ENCODE measurements at places on chromosomes 4 and X.
A peak's percentile ranks its signal among the peaks of the same experiment; 100 is the strongest.

DNA sequence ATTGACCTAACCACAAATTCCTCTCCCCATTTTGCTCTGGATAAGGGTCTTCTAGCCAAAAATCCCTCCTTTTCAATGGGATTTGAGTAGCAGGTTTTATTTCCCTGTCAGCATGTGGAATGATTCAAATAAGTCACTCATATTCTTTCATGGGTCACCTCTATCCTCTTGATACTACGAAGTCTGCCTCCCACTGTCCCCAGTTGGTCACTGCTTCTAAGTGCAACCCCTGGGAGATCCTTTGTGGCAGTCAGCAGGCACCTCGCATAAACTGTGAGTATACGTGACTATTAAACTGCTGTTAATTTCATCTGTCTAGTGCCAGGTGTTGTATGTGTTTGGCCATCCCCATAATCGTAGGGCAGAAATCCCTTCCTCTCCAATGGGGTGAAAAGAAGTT lies 1667.9 kb upstream of the PCDH7 start:
- DNase-seq: no peak

GRCh38 chr4:165439981-165440380 lies 61.2 kb downstream of the CPE start:
- DNase-seq: no peak

DNA sequence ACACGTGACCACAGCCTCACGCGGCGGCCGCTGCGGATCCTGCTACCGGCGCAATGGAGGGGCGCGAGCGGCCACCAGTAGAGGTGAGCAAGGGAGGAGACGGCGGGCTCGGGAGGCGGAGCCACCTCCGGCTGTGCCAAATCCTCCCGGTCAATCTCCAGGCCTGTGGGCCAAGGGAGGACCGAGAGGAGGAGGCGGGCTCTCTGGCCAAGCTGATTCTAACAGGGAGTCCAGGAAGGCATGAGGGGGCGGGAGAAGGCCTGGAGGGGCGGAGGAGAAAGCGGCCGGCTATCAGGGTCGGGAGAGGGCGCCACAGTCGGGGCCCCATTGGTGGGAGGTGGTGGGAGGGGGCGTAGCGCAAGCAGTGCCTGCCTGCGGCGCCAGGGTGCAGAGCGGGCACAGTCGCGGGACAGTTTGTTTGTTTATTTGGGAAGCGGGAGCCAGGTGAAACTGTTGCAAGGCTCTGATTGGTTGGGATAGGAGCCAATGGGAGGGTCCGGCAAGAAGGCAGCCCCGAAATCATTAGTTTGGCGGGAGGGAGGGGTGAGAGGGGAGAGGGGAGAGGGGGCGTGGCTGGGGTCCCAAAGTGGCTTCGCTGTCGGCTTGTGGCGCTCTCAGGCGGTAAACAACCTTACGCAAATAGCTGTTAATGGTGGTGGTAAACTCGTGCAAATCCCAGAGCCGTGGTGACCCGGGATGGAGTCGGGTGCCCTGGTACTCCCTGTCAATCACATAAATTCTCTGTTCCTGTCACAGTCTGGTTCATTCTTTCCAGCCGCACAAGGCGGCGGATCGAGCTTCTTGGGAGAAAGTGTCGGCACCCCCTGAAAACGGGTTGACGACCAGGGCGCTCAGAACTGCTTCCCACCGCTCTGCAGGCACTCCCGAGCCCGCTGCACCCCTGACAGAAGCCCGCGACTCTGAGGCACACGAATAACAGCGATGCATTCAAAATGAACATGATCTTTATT lies at the start of gene IRS4:
Gene IRS4, minus strand, starts transcription at position 55 of the 971 bp plus-strand sequence.
- no peak for DNase-seq

DNA sequence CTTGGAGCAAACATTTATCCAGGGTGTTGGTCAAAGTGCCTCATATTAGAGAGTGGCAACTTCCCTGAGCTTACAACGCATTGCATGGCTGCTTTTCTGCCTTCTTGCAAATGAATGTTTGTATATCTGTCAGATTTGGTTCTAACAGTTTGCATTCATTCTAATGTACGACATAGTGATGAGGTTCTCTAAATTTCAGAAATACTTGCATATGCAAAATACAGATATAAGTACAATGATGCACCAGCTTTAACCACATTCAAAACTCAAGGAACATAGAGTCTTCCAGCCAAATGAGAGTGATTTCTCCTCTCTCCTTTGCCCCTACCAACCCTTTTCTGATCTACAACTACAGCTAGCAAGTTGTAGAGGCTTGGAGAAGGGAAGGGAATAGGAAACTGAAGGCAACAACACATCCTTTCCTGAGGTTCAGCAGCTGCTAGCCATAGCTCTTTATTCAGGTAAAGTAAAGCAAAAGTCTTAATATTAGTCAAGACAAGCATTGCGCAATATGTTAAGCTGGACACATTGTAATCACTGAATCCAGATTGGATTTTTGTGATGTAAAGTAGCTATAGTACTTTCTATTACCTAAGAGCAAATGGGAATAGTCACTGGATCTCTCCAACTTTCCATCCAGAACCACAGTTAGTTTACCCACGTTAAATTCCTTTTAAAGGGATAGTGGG lies 6.3 kb downstream of the TKTL2 start:
- DNase-seq: no peak

DNA sequence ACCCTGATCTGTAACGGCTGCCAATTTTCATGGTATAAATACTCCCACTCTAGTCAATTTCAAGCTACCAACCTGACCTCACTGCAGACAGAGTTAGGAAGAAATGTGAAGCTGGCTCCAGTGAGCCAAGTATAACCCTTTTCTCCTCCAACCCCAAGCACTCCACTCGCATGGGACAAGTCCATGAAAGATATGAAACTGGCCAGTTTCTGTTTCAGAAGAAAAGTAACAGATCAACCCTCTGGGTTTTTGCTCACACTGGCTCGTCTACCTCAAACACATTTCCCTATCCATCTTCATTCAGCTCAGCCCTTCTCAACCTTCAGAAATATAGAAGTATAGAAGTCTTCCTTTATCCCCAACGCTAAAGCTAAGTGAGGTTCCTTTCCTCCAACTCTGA lies 82.4 kb upstream of the NDP start:
- no peak for DNase-seq

- no peak for DNase-seq
Measured at GRCh38 chrX:85619962-85620361, 240.5 kb upstream of the POF1B start.

- DNase-seq: no peak
Measured at GRCh38 chrX:7635604-7636003, 207.4 kb upstream of the VCX start.

DNA sequence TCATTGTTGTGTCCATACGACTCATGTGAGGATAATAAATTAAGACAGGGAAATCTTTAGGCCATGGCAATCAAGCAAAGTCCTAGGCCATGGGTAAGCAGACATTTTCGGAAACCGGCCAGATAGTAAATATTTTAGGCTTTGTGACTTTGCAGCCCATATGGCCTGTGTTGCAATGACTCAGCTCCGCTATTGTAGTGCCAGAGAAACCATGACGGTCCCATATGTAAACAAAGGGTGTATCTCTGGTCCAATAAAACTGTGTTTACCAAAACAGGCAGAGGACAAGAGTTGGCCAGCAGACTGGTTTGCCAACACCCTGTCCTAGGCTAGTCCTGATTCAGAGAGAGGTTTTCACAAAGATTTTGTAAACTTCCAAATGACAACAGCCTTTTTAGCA lies 5.0 kb downstream of the FAM114A1 start:
- no peak for DNase-seq

DNA sequence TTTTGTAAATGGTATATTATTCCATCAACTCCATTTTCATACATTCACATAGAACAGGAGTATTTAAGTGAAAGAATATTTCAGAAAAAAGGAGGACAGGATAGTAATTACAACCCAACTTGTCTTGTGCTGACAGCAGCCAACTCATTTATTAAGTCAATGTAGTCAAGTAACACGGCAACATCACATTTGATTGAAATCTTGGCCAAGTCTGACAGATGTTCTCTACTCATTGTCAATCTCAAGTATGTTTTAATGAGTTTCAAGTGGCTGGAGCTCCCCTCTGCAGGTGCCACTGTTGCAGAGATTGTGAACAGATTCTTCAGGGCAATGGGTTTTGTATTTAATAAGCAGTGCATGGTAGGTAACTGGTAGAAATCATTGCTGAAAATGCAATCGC lies 332.5 kb downstream of the C4orf33 start:
- DNase-seq: no peak

DNA sequence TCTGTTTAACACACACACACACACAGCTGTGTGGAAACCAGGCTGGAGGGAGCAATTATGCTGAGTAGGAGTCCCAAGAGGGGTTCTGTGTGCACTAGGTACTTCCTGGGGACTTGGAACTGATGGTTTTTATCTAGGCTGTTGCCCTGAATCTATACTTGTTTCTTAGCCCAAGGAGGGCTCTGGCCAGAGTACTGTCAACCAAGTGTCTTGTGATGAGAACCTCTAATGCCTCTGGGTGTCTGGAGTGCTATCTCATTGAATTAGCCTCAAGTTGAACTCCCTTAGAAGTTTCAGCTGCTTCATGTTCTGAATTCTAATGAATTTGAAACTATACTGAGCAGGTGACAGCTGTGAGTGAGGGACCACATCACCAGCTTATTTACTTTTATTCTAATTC lies 16.6 kb downstream of the ARHGAP24 start:
- DNase-seq: no peak

DNA sequence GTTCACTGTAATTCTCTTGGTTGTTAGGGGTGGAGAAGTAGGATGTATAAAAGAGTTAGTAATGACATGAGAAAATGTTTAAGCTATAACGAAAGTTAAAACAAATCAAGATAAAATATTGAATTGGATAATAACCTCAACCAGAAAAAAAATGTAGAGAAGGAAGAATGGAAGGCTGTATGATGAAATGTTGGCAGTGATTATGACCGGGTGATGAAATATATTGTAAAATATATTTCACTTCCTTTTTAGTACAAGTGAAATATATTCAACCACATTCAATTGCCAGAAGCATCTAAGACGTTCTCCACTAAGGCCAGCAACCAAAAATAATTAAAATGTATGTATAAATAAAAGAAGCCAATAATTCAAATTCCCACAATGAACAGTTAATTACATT lies 309.3 kb upstream of the FGF13 start:
- DNase-seq: no peak

DNA sequence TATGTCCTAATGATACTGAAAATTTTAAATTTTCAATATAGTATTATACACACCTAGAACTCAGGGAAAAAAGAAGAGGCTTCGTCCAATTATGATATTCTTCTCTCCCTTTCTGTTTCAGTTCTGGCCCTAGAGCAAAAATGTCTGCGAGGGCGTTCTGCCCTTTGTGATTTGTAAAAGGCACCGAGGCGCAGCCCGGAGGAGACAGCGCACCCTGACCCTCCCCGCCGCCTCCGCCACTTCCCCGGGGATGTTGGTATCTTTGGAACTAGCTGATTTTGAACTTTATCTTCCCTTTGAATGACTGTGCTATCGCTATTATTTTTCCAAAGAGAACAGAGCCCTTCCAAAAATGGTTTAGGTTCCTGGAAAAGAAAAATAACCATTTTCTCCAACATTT lies 173.2 kb upstream of the FAM9B start:
- DNase-seq: no peak

GRCh38 chr4:176492646-176493302 lies 173.0 kb downstream of the SPCS3 start:
- DNase-seq: no peak

- peak; percentile 23 for DNase-seq
Measured at GRCh38 chrX:135086197-135086854, 34.0 kb downstream of the ETDB start.

- DNase-seq: no peak
Measured at GRCh38 chr4:124060261-124060918, 652.1 kb downstream of the ANKRD50 start.

- DNase-seq: no peak
Measured at GRCh38 chr4:33111117-33111516, 2390.9 kb downstream of the PCDH7 start.

- peak; percentile 64 for DNase-seq
Measured at GRCh38 chr4:152038238-152038637, 277.4 kb upstream of the GATB start.

DNA sequence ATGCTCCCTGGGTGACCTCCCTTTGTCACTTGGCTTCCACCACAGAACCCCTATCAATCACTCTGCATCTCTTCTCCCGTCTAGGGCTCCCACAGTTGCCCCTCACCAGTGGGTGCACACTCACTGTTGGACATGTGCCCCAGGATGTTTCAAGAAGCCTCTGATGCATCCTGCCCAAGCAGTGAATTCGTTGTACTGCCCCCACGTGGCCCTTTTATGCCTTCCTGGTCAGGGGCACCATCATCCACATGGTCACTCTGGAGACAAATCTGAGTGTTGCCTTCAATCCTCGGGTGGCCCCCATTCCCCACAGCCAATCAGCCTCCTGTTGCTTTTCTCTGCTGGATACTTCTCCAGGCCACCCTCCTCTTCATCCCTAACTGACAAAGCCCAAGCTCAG lies 12.2 kb downstream of the ITIH6 start:
- no peak for DNase-seq

DNA sequence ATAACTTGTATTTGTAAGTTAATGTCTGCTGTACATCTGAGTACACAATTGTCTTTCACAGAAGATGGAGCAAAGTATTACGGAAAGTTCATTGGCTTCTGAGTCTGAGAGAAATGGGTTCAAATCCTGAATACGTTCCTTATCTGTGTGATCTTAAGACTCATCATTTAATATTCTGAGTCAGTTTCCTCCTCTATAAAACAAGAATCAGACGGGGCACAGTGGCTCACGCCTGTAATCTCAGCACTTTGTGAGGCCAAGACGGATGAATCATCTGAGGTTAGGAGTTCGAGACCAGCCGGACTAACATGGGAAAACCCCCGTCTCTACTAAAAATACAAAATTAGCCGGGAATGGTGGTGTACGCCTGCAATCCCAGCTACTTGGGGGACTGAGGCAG lies 57.8 kb downstream of the APBB2 start:
- no peak for DNase-seq

- DNase-seq: no peak
Measured at GRCh38 chr4:24517676-24518075, 66.7 kb downstream of the DHX15 start.

DNA sequence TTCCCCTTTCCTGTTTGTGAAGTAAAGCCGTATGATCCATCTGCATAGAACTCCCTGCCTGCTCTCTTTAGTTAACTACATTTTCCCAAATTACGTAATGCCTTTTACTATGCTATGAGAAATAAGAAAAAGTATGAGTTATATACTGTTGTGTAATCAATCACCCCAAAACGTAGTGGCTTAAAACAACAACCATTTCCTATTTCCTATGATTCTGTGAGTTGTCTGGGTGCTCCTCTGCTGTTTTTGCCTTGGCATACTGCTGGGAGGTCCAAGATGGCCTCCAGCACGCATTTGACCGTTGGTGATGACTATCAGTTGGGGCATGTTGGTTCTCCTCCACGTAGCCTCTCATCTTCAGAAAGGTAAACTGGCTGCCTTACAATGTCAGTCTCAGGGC lies 39.8 kb downstream of the BBS12 start:
- no peak for DNase-seq

DNA sequence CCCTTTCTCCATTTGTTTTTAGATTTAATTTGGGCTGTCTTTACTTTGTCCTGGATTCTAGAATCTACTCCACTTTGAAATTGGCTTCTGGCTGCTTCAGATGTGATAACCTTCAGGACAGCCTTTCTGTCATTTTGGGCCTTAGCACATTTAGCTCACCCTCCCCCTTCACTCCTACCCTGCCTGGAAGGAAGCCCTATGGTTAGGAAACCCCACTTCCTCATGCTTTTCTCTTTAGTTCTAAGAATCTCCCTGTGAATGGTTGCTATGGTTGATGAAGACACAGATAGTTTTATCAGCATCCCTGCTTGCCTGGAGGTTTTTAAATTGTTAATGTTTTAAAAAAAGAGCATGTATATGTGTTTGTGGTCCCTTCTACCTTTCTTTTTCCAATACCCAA lies 100.7 kb upstream of the PTPN13 start:
- DNase-seq: no peak

GRCh38 chr4:79013756-79014155 lies 74.5 kb upstream of the PAQR3 start:
- DNase-seq: no peak

Data from AG04450 (cell line).